Activated T-helper 1 cell treated with anti-CD3 and anti-CD28 coated beads, Interleukin-12 subunit alpha, Interleukin-12 subunit beta, Interleukin-2, Interleukin-4 antibody, amounts not matched to agents 30 ng/mL and 10 ng/mL and 1 ng/mL, durations not matched to agents 14 hours and 24 hours and 36 hours (primary cell): ENCODE measurements at places on chromosomes 16 and 17. TPM values are rescaled to one million over a fixed set of nuclear protein-coding genes. Genes with fewer than 3 reads are reported as not detected.

DNA sequence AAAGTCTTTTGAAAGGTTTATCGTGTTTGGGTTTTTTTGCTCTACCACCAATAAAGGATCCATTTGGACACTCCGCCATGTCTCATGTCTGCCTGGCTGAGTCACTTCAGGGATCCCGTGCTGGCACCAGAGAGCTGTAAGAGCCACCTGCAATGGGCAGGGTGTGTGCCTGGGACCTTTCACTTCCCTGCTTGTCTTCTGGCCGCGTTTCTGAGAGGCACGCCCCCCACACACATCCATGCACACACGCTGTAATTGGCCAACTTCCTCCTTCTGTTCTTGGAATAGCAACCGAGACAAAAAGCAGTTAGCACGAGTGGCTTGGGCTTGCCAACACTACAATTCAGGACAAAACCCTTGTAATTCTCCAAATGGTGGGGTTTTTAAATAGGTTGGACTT, 9.8 kb upstream of the SOST start:
- no peaks in the 10 kb centered on the region for H3K4me1 ChIP-seq
- no peaks in the 10 kb centered on the region for H3K27me3 ChIP-seq
- peaks cover 13% of the 10 kb centered on the region for H3K36me3 ChIP-seq
- H3K4me3 ChIP-seq, result no peak overlapping the region
- no peak overlapping the region for H3K27ac ChIP-seq
- DNase-seq, result no peak

GRCh38 chr16:51698647-51699046, 547.6 kb upstream of the SALL1 start:
- DNase-seq, result no peak
- no peaks in the 10 kb centered on the region for H3K4me1 ChIP-seq
- H3K4me3 ChIP-seq, result no peak overlapping the region

WNT9B gene
- total RNA-seq, result not detected in 2 replicates

- no peaks in the 10 kb centered on the region for H3K4me1 ChIP-seq
- no peak overlapping the region for H3K27ac ChIP-seq
- peaks cover 12% of the 10 kb centered on the region for H3K27me3 ChIP-seq
- H3K36me3 ChIP-seq, result no peaks in the 10 kb centered on the region
- no peak for DNase-seq
- no peak overlapping the region for H3K4me3 ChIP-seq
These were observed 95.1 kb downstream of the METRNL start for GRCh38 chr17:83174362-83175118.

TACO1 gene
- total RNA-seq, result 30.8 and 32.0 TPM in 2 replicates

NETO2 gene
- 28.0 and 29.8 TPM in 2 replicates for total RNA-seq

DNA sequence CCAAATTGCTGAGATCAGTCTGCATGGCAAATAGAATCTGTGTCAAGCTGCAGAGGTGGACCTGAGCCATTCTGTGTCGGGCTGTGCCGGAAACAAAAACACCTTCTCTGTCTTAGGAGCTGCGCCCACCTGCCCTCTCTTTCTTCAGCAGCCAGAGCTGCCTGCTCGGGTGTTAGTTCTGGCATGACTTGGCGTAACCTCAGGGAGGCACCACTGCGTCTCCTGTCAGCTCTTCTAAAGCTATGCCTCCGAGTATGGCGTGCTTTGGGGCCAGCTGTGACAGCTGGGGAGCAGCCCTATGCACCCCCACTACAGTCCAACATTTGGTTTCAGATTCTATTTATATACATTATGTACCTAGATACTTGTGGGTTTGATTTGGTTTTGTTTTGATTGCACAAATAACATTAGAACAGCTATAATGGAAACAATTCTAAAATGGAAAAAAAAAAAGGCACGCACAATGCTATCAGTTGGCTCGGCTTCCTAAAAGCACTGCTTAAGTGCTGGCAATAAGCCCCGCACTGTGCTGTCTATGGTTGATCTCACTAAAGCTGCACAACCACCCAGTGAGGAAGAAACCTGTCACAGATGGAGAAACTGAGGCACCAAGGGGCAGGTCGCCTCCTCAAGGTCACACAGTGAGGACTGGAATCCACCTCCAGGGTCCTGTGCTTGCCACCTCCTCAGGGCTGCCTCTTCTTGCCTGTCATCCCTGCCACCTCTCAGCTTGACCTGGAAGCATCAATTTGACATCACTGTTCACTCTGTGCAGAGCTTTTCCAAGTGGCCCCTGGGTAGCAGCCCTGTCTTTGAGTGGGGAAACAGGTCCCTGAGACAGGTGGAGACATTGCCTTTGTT, 18.7 kb upstream of the ADGRG1 start:
- H3K27ac ChIP-seq, result peak overlapping the region; percentile 99
- DNase-seq, result peak; percentile 74
- peaks cover 2% of the 10 kb centered on the region for H3K36me3 ChIP-seq

STAT5A gene
- 375 and 381 TPM in 2 replicates for total RNA-seq

GRCh38 chr17:51604299-51605020, 344.1 kb downstream of the UTP18 start:
- no peak overlapping the region for H3K4me3 ChIP-seq
- H3K4me1 ChIP-seq, result no peaks in the 10 kb centered on the region
- no peak for DNase-seq
- no peak overlapping the region for H3K27ac ChIP-seq

TBC1D3B gene
- 7.1 and 9.1 TPM in 2 replicates for total RNA-seq

KIF2B gene
- total RNA-seq, result not detected in 2 replicates

- H3K4me3 ChIP-seq, result no peak overlapping the region
- no peak for DNase-seq
- H3K27ac ChIP-seq, result no peak overlapping the region
- H3K27me3 ChIP-seq, result peaks cover 20% of the 10 kb centered on the region
- H3K36me3 ChIP-seq, result no peaks in the 10 kb centered on the region
- no peaks in the 10 kb centered on the region for H3K4me1 ChIP-seq
These were observed 9.4 kb upstream of the KCNJ2 start for GRCh38 chr17:70159980-70160379.

- no peak for DNase-seq
- H3K4me3 ChIP-seq, result no peak overlapping the region
- peaks cover 2% of the 10 kb centered on the region for H3K27me3 ChIP-seq
- H3K36me3 ChIP-seq, result peaks cover 34% of the 10 kb centered on the region
- H3K27ac ChIP-seq, result no peak overlapping the region
These were observed 22.1 kb upstream of the NAT9 start for GRCh38 chr17:74798239-74798707.

- no peak overlapping the region for H3K4me3 ChIP-seq
- H3K27me3 ChIP-seq, result peaks cover 4% of the 10 kb centered on the region
- no peaks in the 10 kb centered on the region for H3K4me1 ChIP-seq
- no peak for DNase-seq
- no peak overlapping the region for H3K27ac ChIP-seq
These were observed 211.3 kb downstream of the FOXL1 start for GRCh38 chr16:86789621-86790051.

DNA sequence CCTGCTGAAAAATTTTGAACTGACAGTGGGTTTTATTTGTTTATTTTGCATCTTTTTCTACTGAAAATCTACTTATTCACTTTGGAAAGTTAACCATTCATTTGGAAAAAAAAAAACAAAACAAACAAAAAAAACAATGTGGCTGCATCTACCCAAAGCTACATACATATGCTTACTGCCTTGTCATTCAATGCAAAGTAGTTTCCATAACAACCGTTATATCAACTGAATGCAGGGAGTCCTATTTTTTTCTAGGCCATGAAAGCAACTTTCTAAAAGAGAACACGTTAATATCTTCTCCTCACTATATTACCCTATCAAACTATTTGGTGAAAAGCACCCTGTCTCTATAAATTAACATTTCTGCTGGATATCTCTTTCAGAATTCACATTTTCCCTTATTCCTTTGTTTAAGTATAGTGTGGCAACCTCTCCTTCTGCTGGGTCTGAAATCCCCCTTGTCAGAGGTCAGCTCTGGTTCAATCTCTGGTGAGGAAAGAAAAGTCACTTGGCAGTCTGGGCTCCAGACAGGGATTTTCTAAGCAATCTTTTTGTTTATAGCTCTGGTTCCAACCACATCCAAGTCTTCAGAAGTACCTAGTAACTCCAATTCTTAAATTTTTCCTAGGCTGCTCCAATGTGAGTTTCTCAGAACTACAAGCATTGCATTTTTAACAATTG, 528.4 kb upstream of the TOM1L1 start:
- no peak overlapping the region for H3K27ac ChIP-seq
- no peak for DNase-seq
- no peaks in the 10 kb centered on the region for H3K27me3 ChIP-seq
- no peaks in the 10 kb centered on the region for H3K4me1 ChIP-seq

DNA sequence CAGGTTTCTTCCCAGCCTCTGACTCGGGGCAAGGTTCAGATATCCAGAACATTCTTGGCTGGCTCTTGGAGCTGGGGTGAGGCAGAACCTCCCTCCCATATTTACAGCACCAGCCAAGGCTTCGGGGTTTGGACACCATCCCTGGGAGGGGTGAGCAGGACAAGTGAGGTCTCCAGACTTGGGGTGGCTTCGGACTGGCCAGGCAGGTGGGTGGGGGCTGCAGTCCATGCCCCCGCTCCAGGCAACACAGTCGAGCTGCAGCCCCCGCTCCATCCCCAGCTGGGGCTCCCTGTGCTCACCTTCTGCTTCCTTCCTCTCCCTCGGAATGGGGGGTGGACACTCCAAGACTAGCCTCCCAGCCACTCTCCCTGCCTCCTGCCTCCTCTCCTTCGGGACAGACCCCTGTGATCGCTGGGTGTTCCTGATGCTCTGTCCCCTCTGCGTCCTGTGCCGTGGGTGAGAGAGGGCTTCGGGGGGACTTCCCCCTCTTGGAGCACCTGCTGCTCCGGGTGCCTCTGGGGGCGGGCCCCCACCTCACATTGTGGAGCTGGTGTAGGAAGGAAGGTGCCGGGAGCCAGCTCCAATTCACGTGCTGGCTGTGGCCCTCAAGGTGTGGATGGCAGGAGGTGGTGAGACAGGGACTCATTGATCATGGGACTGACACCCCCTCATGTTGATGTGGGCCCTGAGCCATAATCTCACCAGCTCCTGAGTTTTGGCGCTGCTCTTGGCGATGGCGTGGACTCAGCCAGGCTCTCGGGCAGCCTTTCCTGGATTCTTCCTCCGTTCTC, 189.2 kb downstream of the SEC14L1 start:
- H3K27me3 ChIP-seq, result peaks cover 2% of the 10 kb centered on the region
- H3K4me1 ChIP-seq, result peaks cover 54% of the 10 kb centered on the region
- no peak overlapping the region for H3K27ac ChIP-seq
- H3K4me3 ChIP-seq, result no peak overlapping the region

EME1 gene
- 27.7 and 32.9 TPM in 2 replicates for total RNA-seq

GRCh38 chr16:30736995-30737793, 11.0 kb upstream of the PHKG2 start:
- no peaks in the 10 kb centered on the region for H3K27me3 ChIP-seq
- H3K27ac ChIP-seq, result no peak overlapping the region
- no peak overlapping the region for H3K4me3 ChIP-seq

GRCh38 chr16:23506606-23506994, 3.7 kb downstream of the GGA2 start:
- H3K27ac ChIP-seq, result peak overlapping the region; percentile 28
- H3K4me3 ChIP-seq, result peak overlapping the region; percentile 1
- no peaks in the 10 kb centered on the region for H3K27me3 ChIP-seq
- H3K36me3 ChIP-seq, result peaks cover 21% of the 10 kb centered on the region
- H3K4me1 ChIP-seq, result peaks cover 69% of the 10 kb centered on the region

- no peak overlapping the region for H3K27ac ChIP-seq
- no peaks in the 10 kb centered on the region for H3K36me3 ChIP-seq
- no peak for DNase-seq
- peaks cover 49% of the 10 kb centered on the region for H3K27me3 ChIP-seq
- H3K4me1 ChIP-seq, result peaks cover 5% of the 10 kb centered on the region
- H3K4me3 ChIP-seq, result peak overlapping the region; percentile 49
These were observed 47.5 kb downstream of the WNT3 start for GRCh38 chr17:46770818-46771560.

PRR29 gene
- 0.44 and 0.91 TPM in 2 replicates for total RNA-seq

DNA sequence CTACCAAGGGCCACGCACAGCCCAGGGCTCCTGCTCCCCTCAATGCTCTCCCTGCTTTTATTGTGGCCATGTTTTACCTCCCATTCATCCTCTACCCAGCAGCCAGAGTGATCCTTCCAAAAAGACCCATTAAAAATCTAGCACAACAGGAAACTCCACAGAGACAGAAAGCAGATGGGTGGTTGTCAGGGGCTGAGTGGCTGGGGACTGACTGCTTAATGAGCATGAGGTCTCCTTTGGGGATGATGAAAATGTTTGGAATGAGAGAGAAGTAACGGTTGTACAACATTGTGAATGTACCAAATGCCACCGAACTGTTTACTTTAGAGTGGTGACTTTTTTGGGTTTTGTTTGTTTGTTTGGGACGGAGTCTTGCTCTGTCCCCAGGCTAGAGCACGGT, 107.4 kb downstream of the GAS7 start:
- no peaks in the 10 kb centered on the region for H3K27me3 ChIP-seq
- H3K27ac ChIP-seq, result no peak overlapping the region
- H3K4me3 ChIP-seq, result no peak overlapping the region
- no peak for DNase-seq
- H3K4me1 ChIP-seq, result no peaks in the 10 kb centered on the region
